ENCODE measurements at places on chromosomes 2 and 18.

DNA sequence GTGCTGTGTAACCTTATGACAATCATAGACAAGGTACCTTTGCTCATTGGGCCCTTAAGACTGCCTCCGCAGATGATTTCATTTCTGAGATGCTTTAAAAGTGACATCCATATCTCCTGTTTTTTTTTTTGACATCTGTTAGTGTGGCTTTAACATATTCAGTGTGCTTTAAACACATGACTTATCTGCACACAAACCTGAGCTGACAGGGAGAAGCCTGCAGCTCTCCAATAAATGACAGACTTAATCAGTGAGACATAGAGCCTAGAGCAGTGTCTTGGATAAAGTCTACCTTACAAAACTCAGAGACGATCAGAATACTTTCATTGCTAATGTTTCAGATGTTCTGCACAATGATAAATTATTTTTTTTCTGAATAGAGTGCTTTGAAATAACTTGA is 130.7 kb downstream of the UBE2E3 start:
- no peak for DNase-seq

- DNase-seq: no peak
These were observed 79.6 kb upstream of the CTLA4 start for GRCh38 chr2:203787979-203788378.

- DNase-seq: no peak
These were observed 186.4 kb downstream of the TFCP2L1 start for GRCh38 chr2:121098556-121098955.

DNA sequence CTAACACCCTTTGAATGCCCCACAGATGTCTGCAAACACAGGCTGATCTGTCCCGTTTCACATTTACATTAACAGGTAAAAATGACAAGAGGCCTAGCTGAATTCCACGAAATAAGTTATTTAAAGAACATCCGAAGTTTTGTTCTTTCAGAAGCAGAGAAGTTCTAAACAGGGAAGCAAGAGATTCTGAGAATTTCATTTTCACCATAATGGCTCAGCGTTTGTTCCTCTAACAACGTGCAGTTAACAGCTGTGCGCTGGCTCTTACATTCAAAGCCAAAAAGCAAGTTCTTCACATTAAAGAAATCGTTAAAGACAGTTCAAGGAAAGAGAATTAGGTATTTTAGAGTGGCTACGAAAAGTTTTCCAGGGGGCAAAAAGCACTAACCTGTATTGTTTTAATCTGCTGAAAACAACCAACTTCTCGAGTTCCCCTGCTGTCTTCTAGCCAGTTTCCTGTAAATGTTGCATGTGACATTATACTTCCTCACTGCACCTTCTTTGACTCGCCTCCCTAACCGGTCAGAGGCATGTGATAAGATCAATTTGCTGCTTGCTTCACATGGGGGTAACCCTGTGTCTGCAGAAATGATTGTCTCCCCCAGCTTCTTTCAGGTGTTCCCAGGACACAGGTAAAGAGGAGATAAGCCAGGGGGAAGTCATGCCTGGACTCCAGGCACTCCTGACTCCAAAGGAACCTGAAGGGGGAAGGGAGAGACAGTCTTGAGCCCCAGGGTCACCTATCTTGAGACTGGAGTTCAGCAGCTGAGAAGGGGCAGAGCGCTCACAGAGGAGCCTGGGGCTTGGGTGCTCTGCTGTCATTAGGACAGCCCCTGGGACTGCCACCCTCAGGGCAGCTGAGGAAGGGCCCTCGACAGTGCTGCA is 36.8 kb upstream of the WIPF1 start:
- no peak for DNase-seq

DNA sequence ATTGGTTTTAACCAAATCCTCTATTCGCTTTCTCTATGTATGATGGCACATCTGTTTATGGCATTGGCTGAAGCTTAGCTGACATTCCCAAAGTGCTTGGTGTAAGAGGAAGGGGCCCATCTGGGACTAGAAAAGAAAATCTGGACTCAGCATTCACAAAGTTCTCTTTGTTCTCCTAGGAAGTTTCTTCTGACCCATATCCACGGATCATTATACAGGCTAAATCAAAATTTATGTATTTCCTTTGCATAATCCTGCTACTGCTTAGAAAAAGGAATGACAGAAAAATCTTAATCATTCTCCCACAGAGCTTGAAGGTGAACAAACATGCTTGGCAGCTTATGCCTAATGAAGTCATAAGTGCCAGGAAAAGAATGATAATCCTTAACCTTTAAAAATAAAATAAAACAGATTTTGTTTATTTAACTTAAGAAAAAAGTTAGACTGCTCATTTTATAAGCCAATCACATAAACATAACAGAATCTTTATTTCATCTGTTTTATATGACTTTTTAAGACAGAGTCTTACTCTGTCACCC is 88.4 kb downstream of the NYAP2 start:
- no peak for DNase-seq

DNA sequence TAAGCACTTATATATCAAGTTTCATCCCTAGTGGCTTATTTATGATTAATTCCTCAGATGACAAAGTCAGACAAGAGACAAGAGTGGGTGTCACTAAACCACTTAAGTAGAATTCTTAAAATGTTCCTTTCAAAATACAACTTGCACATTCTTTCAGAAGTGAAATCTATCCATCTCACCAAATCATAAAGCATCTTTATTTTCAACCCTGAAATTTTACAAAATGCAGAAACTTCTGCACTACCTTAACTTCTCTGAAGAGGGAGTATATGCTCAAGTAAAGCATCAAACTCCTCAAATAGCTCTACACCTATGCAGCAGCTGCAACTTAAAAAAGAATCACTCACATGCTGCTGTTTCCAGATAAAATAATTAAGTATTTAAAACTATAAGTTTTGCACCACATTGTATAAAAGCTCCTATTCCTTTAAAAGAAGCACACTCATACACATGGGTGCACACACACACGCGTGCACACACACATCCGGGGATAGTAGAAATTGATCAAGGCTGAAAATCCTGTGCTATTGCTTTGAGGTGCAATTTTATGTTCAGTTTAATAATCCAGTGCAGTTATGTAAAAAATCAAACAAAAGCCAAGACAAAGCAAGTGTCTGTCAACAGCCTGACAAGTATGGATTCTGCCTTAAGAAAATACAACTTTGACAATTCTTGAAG is 244.5 kb downstream of the TCF4 start:
- DNase-seq: no peak

DNA sequence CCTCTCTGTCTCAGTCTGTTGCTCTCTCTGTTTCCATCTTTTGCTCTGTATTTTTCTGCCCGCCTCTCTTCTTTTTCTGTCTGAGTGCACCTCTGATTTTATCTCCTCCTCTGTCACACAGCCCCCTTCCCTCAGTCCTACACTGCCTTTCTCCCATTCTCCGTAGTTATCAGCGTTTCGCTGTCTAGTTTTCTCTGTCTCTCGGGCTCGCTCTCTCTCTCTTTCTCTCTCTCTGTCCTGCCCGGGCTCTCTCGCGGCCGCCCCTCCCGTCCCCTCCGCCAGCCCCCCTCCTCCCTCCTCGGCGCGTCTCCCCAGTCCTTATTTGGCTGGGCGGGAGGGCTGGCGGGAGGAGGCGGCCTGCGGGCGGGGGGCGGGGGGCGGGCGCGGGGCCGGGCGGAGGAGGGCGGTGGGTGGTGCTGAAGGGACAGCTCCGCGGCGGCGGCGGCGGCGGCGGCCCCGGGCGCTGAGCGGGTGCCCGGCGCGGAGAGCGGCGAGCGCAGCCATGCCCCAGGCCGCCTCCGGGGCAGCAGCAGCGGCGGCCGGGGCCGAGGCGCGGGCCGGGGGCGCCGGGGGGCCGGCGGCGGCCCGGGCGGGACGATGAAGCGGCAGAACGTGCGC is at the start of gene KCNK3:
TSS of gene KCNK3 (plus strand) at position 444 of the 618 bp plus-strand sequence. CDS start at position 598, 154 bp downstream.
- no peak for DNase-seq

GRCh38 chr2:12803607-12804006 is 86.9 kb downstream of the TRIB2 start:
- no peak for DNase-seq

DNA sequence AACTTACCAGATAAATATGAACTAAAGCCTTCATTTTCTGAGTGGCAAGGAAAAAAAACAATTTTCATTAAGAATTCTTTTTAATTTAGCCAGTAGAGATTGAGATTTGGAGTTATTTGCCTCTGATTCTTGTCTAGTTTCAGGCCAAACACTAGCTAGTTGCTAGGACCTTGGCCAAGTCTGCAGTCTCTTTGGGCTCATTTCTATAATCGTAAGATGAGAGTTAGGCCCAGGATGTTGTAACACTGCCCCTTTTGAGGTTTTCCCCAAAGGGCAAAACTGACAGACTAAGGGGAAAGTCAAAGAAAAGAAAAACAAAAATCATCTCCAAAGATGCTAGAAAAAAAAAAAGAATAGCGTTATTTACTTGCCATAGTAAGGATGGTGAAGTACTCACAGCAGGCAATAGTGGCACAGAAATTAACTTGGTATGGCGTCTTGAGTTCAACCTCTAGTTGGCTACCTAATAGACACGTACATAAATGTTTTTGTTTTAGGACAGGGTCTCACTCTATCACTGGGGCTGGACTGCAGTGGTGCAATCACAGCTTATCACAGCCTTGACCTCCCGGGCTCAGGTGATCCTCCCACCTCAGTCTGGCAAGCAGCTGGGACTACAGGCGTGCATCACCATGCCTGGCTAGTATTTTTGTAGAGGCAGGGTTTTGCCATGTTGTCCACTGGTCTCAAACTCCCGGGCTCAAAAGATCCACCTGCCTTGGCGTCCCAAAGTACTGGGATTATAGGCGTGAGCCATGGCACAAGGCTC is 23.0 kb upstream of the ADAM17 start:
- DNase-seq: no peak

- no peak for DNase-seq
These were observed 411.3 kb downstream of the CMPK2 start for GRCh38 chr2:6454286-6454990.

- no peak for DNase-seq
These were observed 713.9 kb downstream of the CPS1 start for GRCh38 chr2:211270257-211270656.

GRCh38 chr2:128320906-128321771 is 2.5 kb upstream of the HS6ST1 start:
- DNase-seq: no peak

DNA sequence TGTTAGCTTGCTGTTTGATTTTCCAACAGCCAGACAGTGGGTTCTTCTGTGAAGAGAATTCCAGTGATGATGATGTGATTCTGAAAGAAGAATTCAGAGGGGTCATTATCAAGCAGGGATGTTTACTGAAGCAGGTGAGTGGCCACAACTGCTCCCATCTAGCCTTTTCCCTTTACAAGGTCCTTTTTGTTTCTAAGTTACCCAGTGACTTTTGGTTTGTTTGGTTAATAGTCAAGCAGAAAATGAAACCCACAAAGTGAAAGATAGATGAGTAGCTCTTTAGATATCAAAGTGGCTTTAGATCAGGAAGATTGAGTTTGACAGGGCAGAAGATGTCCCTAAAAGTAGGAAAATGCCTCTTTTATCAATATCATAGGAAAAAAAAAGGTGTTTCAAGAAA is 23.3 kb downstream of the PLEK start:
- no peak for DNase-seq

DNA sequence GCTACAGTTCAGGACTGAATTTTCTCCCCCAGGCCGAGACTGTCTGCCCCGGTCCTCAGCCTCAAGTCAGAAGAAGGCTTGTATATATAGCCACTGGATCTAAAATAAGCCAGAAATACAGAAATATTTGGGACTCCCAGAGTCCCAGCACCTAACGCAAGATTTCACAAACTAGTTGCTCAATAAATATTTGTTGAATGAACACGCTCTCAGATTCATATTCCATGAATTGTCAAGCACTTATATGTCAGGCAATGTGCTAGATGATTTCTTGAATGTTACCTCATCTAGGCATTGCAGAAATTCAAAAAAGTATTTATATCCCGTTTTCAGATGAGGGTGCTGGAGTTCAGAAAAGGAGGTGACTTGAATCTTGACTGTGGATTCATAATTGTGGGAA is 163.7 kb upstream of the KLHL29 start:
- no peak for DNase-seq

DNA sequence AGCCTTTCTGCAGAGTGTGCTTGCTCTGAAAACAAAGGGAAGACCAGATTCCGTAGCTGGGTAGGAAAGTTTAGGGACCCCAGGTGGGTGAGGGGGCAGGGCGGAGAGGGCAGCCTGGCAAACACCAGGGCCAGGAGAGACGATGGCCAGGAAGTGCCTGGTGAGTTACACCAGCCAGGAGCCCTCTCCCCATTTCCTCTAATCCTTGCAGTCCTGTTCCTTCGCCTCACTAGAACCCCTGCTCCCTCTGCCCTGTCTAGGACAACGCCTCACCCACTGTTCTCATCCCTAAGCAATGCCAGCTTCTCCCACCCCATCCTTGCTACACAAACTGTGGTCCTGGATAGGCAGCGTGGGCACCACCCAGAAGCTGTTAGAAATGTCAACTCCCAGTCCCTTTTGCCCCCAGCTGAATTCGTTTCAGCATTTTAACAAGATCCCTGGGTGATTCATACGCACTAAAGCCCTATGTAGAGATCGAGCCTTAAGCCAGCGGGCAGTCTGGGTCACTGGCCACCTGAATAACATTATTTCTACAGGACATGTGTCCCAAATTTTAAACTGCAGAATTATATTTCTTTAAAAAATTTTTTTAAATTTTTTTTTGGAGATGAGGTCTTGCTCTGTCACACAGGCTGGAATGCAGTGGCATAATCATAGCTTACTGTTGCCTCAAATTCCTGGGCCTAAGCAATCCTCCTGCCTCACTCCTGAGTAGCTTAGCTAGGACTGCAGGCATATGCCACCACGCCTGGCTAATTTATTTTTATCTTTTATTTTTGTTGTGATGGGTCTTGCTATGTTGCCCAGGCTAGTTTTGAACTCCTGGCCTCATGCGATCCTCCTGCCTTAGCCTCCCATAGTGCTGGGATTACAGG is 10.9 kb downstream of the WIPF1 start:
- no peak for DNase-seq

- DNase-seq: no peak
These were observed 26.9 kb upstream of the COL6A3 start for GRCh38 chr2:237440819-237441281.

- DNase-seq: no peak
These were observed 24.7 kb upstream of the AMMECR1L start for GRCh38 chr2:127910415-127910814.

GRCh38 chr2:169977530-169977929 is 150.3 kb downstream of the UBR3 start:
- no peak for DNase-seq

GRCh38 chr2:198945496-198945895 is 512.2 kb downstream of the SATB2 start:
- DNase-seq: no peak

DNA sequence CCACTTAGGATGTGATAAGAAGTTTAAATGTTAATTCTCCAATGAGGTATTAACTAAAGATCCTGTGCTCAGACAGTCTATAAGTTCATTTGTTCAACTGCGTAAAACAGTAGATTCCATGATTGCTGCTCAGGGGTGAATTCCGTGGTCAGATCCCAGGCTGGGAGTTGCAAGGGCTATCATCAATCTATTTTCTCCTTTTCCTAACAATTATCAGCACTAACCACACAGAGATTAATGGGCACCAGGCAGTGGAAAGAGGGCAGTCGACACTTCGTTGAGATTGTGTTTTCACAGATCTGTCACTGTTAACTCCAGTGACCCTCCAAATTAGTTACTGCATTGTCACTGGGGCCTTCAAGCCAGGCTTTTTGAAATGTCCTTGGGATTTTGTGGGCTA is 154.1 kb upstream of the SPRED2 start:
- DNase-seq: no peak

All from AG04449 (cell line).